Cardiac septum (tissue), 1 donor: ENCODE measurements at places on chromosomes 11 and 22.

GRCh38 chr22:19545935-19546207 lies 21.7 kb upstream of the CLDN5 start:
- DNase-seq: no peak

- peak; percentile 86 for DNase-seq
These were observed 30.9 kb downstream of the C22orf31 start for GRCh38 chr22:29030618-29031226.

- no peak for DNase-seq
These were observed 28.4 kb upstream of the PAMR1 start for GRCh38 chr11:35553831-35554230.

- no peak for DNase-seq
These were observed 847.4 kb downstream of the NTM start for GRCh38 chr11:132217856-132218255.

GRCh38 chr11:14094481-14095037 lies 132.0 kb downstream of the SPON1 start:
- no peak for DNase-seq

DNA sequence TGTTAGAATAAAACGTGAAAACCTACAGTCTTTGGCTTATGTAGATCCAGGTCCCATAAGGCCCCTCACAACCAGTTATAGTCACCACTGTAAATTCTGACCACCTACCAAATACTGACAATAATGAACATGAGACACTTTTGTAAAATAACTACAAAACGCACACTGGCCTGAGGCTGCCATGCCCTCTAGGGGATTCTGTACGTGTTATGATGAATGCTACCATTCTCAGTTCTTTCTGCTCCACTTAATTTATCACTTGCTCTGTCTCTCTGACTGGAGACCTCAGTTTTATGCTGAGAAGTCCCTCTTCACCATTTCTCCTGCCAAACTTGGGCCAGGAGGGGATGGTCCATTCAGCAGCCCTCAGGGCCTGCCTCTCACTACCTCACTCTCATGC lies 18.7 kb upstream of the TMPRSS5 start:
- DNase-seq: no peak

- DNase-seq: no peak
These were observed 148.9 kb downstream of the TENM4 start for GRCh38 chr11:79291948-79292347.

GRCh38 chr11:74932797-74933196 lies 16.1 kb downstream of the XRRA1 start:
- no peak for DNase-seq

GRCh38 chr11:20712912-20713311 lies 43.5 kb downstream of the NELL1 start:
- no peak for DNase-seq

DNA sequence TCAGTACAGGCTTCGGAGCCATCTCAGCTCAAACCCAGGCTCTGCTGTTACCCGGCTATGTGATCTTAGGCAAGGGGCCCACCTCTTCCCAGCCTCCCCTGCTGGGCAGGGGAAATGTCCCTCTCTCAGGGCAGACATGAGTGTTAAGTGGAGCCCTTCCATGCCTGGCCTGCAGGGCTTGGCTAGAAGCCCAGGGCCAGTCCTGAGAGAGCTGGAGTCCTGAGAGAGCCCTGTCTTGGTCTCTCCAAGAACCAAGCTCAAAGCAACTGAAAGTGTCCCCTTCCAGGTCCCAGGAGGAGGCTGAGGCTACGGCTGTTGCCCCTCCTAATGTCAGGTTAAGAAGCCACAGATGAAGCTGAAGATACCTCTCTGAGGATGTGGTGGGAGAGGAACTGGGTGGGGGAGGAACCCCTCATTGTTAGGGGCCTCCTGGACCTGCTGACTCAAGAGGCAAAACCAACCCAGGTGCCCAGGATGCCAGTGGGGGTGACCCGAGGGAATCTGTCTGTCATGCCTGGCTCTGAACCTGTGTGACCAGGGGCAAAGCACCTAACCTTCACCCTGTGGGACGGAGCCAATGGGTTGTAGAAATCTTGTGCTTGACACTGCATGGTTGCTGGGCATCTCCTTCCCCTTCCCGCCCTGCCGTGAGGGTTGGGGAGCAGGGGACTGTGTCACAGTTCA lies 4.2 kb downstream of the ZP1 start:
- DNase-seq: peak; percentile 76

GRCh38 chr11:2427721-2428321 lies 16.5 kb downstream of the TRPM5 start:
- no peak for DNase-seq
